ENCODE measurements at places on chromosomes 6 and 20.

- no peak for DNase-seq
Observed at GRCh38 chr6:68038815-68039408, 596.2 kb upstream of the ADGRB3 start.

DNA sequence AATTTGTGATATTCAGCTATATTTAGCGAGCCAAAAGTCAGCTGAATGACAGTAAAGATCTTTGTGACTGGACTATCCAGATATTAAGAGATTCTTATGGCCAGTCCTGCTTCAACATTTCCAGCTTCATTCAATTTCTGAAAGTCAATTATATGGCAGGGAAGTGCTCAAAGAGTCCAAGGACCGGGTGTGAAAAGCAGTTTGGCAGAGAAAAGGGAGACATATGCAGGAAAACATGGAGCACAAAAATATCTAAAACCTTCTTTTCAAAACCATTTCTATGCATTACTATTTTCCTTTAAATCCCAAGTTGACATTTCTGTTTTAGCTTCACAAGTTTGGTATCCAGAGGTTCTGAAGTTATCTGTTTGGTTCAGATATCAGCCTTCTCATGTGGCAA is 5.0 kb downstream of the MPC1 start:
- no peak for DNase-seq

GRCh38 chr6:56638760-56639159 is 3.9 kb downstream of the DST start:
- no peak for DNase-seq

- no peak for DNase-seq
Observed at GRCh38 chr6:4180652-4181255, 45.4 kb upstream of the ECI2 start.

DNA sequence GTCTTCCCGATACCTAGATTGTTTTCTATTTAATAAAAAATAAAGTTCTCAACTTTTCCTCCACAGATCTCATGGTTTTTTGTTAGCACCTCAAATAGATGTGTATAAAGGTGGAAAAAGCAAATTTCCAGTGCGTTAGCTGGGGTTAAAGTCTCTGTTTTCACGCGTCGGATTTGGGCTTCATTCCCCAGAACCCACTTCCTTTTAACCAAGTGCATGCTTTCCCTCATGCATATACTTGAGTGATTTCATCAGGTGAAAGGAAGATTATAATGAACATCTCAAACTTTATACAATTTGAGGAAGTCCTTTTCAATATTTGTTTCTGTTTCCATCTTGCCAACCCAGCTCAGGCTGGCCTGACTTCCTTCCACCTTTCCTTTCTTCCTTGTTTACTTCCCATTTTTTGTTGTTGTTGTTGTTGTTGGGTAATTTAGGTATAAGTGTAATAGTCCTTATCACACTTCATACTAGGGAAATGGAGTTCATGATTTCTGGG is 43.9 kb upstream of the GGTLC1 start:
- DNase-seq = no peak

GRCh38 chr6:138441965-138442364 is 37.9 kb downstream of the HEBP2 start:
- DNase-seq = no peak

DNA sequence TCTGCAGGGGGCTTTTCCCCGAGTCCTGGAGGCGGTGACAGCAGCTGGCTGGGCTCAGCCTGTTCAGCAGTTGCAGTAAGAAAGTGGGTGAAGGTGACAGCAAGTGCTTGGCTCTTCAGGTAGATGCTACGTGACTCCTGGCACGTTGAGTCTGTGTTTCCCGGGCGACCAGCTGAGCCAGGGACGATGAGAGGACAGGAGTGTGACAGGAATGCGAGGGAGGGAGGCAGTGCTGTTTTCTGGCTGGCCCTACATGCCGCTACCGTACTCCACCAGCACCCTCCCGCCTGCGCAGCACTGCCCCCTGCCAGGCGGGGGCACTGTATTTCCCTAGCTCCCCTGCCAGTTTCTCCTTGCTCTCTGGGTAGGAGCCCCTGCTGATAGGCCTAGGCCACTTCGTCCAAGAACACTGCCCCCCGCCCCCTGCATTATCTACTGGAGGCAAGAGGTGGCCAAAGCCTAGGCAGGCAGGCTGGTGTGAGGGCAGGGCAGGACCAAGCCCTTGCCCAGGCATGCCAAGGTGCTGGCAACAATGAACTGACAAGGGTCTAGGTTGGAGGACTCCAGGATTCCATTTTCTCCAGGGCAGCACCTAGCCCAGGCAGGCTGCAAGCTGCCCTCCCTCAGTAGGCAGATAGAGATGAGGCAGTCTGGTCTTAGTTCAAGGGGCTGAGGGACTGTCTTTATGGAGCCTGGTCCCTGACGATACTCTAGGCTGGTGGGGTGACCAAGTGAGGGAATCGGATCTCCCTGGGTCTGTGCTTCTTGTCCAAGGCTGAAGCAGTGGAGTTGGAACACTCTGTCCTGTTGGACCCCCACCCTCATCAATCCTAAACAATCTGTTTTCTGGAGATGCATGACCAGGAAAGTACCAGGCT is 19.2 kb downstream of the MRPS18A start:
- peak; percentile 18 for DNase-seq

GRCh38 chr20:24768713-24769601 is 180.1 kb upstream of the CST7 start:
- no peak for DNase-seq

DNA sequence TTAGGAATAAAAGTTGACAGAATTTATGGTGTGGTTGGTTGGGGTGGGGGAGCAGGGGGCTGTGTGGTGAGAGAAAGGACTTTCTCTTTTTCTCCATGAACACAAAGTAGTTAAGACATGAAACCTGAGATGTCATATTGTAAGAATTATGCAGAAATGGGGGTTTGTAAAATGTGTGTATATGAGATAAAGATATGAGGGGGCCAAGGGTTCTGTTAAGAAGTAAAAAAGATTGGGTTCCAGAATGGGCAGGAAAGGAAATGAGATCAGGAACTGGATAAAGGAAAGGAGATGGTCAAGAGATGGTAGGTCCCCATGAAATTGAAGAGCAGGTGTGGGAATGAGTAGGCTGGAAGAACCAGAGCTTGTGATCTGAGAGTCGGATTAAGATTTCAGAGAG is 9.7 kb downstream of the RNF146 start:
- DNase-seq = no peak

DNA sequence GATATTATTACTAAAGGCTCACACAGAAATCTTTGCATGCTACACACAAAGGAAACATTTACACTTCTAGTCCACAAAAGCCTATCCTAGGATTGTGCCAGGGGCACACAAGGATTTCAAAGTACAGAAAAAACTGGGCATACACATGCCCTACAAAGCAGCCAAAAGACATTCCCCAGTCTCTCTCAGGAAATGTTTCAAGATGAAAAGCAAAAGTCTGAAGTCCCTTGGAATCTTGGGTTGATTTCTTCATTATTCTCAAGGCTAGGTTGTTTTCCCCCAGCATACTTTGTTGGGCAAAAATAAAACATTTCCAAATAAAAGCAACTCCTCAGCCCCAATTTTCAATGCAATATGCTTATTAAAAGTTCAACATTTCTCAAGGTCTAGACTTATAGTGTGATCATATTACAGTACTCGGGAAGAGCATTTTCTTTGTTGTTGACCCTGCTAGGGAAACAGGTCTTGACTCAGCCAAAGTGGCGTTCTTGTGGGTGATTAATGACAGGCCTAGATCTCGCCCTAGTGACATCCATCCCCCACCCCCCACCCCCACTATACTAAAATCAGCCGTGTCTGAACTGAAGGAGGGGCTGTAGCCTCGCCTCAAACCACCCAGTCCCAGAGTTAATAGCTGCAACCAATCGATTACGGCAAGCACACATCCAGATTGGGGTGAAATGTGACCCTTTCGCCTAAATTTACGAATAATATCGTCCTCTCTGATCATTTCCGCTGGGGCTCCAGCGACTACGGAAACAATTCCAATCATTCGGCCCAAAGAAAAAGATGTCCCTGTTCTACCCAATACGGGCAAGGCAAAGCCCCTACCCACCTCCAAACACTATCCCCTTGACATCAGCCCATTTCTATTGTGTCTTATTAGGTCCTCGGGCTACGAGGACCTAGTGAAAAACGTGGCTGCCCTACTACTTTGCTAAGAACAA is 1.4 kb downstream of the AKIRIN2 start:
- no peak for DNase-seq

GRCh38 chr6:156852147-156852857 is 75.1 kb downstream of the ARID1B start:
- no peak for DNase-seq

GRCh38 chr6:81749707-81750106 is 2.8 kb downstream of the TENT5A start:
- DNase-seq = no peak
